ENCODE measurements at places on chromosomes 3 and 15.
A peak's percentile ranks its signal among the peaks of the same experiment; 100 is the strongest.

DNA sequence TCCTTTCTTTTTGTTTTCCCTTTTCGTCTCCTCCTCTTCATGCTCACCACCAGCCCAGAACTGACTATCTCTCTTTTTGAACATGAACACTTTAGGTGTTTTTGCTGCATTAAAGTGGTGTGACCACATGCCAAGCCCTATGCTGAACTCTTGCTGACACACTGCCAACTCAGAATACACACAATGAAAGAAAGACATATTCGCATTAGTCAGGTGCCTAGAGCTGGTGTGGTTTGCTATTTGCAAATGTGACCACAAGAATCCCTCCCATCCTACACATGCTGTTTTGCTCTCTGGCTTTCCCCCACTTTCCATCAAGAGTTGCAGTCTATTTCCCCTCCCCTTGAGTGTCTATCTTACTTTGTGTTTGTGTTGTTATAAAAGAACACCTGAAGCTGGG, 967.8 kb upstream of the CFAP20DC start:
- DNase-seq: peak; percentile 47

GRCh38 chr3:56205406-56205805, 262.9 kb downstream of the ERC2 start:
- no peak for DNase-seq

- no peak for DNase-seq
These were observed 228.8 kb upstream of the BHLHE40 start for GRCh38 chr3:4750306-4750968.

GRCh38 chr3:136343446-136343845, 93.3 kb downstream of the PCCB start:
- DNase-seq: no peak

GRCh38 chr3:138950006-138950644, 3.1 kb downstream of the FOXL2NB start:
- peak; percentile 37 for DNase-seq

- DNase-seq: no peak
These were observed 339.0 kb downstream of the IL5RA start for GRCh38 chr3:2771193-2771592.

DNA sequence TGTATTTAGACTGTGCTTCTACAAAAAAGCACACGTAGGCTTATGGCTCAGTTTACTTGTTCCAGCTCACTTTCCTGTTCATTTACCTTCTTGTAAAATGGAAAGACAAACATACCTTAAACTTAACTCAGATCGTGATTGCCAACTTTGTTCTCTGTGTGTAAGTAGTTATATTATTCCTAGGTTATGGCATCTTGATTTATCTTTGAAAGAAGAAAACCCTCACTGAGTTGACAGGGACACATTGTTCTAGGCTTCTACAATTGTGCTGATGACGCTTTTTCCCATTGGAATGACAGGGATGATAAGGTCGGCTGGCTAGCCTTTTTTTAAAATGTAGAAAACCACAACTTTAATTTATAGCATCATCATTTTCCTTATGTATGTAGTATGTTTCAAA, 140.7 kb downstream of the IGF1R start:
- no peak for DNase-seq

- no peak for DNase-seq
These were observed 67.2 kb downstream of the IL1RAP start for GRCh38 chr3:190581041-190581541.

DNA sequence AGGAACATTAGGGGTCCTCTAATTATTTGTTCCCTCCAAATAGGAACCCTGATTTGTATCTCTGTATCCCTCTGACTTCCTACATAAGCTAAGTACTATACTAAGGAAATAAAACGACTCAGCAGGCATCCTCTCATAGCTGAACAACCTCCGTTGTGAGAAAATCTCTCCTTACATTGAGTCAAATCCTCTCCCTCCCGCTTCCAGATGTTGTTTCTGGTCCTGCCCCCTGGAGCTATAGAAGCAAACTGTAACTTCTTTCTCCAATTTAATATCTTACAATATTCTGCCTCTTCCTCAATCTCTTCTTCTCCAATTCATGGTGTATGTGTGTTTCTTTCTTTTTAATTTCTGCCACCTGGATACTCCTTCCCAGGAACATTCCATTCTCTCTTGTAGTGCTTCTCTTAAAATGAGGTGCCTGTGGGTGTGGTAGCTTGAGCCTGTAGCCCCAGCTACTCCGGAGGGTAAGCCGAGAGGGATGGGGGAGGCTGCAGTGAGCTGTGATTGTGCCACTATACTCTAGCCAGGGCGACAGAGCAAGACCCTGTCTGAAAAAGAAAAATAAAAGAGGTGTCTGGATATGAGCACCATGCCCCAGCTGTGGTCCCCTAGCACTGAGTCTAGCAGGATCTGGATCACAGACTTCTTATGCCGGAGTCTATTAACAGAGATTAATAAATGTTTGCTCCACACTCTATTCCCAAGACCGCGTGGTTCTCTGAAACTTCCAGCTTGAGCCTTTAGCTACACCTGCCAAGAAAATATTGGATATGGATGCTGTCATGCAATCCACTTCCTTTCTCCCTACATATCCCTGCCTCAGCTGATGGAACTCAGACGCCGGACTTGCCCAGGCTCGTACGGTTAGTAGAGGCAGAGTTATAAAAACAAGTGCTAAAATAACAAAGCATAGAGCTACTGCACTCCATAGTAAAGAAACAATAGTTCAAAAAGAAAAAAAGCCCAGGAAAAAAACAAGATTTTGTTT, 42.9 kb upstream of the NEO1 start:
- no peak for DNase-seq

DNA sequence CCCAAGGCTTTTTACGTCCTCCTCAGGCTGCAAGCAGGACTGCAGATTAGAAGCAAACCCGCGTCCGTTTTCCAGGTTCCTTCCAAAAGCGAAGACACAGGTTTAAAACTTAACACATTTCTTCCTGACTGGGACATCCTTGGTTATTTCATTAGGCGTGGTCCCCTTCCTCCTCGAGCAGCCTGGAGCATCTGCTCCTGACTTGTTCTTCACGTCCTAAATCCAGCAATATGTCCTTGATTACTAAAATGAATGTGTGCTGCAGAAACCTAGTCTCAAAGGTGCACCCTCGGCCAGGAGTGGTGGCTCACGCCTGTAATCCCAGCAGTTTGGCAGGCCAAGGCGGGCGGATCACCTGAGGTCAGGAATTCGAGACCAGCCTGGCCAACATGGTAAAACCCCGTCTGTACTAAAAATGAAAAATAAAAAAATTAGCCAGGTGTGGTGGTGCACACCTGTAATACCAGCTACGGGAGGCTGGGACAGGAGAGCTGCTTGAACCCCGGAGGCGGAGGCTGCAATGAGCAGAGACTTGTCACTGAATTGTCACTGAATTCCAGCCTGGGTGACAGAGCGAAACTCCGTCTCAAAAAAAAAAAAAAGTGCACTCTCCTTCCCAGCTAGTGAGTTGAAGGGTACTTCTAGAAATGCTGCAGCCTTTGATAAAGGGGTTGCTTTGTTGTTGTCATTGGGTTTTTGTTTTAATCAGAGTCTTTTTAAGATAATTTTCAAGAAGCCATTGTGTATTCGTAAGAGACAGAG, 842 bp upstream of the LRIG1 start:
- no peak for DNase-seq

DNA sequence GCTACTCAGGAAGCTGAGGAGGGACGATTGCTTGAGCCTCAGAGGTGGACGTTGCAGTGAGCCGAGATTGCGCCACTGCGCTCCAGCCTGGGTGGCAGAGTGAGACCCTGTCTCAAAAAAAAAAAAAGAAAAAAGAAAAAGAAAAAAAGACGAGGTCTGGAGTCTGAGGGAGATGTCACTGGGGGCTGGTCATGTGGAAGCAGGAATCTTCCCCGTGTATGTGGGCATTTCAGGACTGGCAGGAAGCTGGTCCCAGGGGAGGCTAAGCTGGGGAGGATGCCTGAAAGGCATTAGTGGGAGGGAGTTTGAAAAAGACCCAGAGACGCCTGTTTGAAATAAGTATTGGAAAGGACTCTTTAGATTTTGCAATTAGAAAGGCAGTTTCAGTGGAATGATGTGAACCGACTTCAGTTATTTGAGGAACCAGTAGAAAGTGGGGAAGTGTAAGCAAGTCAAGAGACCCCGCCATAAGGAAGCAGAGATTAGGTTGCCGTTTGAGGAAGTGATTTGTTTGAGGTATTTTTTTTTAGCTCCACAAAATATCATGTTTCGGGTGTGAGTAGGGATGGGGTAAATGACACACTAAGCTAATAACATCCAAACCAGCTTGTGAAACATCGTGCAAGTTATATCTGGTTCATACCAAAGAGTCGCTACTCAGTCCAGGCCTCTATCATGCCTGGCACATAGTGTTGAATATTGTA, 55.5 kb downstream of the ST6GAL1 start:
- DNase-seq: no peak

DNA sequence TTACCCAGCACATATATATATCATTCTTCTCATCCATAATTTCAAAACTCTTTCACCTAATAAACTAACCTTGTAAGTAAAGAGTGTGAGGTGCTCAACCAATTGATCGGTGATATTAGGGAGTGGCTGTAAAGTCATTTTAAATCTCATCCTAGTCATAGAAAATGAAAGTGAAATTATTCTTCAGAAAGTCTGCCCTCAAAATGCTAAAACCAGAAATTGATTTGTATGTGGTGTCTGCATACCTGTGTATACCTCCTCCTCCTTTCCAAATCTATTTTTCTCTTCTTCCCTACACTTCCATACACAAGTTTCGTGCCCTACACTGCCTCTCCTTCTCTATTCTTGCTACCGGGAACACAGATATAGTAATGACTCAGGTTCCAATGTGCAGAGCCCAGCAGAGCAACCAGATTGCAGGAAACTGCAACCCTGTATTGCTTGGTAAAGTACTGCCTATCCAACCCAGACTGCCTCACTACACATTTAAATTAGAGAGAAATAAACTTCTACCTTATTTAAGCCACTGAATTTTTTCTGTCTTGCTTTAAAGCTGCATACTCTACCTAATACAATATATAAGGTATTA, 7.4 kb upstream of the TBC1D5 start:
- DNase-seq: no peak

- DNase-seq: no peak
These were observed 175.8 kb downstream of the XXYLT1 start for GRCh38 chr3:195095035-195095703.

GRCh38 chr15:71782422-71783165, 27.8 kb upstream of the NR2E3 start:
- no peak for DNase-seq

DNA sequence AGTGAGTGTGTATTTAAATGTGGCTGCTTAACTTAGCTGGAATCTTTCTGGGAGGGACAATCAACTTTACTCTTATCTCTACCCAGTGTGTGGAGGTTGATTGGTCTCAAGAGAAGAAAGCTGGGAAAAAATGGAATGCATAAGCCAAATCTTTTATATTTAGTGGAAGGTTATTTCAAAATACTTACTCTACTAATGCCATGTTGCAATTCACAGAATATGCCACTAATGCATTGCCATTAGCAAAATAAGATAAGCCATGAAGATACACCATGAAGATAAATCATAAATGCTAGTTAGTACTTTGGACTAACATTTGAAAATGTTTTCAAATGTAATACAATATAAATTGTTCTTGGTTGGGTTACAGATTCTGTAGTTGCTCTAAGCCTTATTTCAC, 155.1 kb upstream of the LRRFIP2 start:
- DNase-seq: no peak

GRCh38 chr3:116388867-116389385, 56.4 kb downstream of the LSAMP start:
- no peak for DNase-seq

- no peak for DNase-seq
These were observed 87.4 kb downstream of the STAG1 start for GRCh38 chr3:136664771-136665170.

DNA sequence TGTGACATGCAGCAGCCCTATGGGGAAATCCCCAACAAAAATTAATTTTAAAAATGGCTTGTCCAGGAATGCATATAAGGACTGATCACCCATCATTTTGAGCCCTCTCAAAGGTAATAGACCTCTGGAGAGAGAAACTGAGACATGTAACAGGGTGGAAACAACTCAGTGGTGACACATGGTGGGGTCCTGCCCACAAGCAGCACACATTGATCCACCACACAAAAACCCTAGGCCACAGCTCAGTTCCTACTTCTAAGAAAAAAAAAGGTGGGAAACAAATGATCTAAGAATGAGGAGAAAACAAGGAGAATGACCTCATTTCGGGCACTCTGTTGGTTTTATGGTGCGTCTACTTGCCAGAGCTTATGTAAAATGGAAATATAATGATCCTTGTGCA, 1.9 kb upstream of the SLC41A3 start:
- DNase-seq: no peak

DNA sequence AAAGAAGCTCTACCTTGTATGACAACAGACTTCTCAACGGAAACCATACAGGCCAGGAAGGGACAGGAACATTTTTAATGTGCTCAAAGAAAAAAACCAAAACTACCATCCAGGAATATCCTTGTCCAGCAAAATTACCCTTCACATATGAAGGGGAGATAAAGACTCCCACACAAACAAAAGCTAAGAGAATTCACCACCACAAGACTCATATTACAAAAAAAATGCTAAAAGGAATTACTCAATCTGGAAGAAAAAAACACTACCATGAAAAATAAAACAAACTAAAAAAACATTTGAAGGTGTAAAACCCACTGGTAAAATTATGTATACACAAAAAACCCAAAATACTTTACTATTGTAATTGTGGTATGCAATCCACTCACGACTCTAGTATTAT, 57.2 kb downstream of the DLG1 start:
- no peak for DNase-seq

- DNase-seq: no peak
These were observed 43.6 kb upstream of the RARB start for GRCh38 chr3:25384471-25384870.

DNA sequence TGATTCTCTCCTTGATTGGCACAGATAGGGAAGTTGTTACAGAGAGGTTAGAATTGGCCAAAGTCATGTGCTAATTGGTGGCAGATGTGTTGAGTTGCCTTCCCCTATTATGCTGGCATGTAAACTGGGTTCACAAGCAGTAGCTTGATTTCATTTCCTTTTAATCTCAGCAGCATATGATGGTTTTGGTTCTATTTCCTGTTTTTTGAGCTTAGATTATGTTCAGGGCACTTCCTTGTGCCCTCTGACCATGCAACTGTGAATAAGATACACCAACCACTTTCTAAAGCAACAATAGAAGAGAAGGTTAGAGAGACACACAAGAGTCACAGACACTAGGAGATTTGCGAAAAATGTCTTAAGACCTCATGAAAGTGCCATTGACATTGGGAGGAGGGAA, 16.5 kb downstream of the HPS3 start:
- no peak for DNase-seq

DNA sequence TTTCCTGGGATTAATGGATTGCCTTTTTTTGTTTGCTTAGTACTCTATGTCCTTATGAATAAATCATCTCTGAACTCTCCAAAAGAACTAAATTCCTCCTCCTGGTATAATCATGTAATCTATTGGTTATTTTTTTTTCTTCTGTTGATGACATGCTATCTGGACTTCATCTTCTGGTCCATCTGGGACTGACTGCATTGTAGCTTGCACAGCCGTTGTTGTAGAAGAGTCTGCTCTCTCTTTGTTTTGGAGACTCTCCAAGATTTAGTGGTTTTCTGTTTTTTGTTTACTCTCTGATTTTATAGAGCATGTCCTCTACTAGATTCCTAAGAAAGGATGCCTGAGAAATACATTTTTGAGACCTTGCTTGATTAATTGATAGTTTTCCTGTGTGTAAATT, 19.1 kb downstream of the IREB2 start:
- DNase-seq: no peak

Data from activated T-cell treated with anti-CD3 and anti-CD28 coated beads, Interleukin-2, amount 50 U/mL, for 48 hours (primary cell).